Hematopoietic multipotent progenitor cell (in vitro differentiated cells): ENCODE measurements at places on chromosomes 12 and 14. TPM values are rescaled to one million over a fixed set of nuclear protein-coding genes. Genes with fewer than 3 reads are reported as not detected.

GRCh38 chr12:102879144-102879763, 37.8 kb downstream of the PAH start:
- no peak for DNase-seq

DNA sequence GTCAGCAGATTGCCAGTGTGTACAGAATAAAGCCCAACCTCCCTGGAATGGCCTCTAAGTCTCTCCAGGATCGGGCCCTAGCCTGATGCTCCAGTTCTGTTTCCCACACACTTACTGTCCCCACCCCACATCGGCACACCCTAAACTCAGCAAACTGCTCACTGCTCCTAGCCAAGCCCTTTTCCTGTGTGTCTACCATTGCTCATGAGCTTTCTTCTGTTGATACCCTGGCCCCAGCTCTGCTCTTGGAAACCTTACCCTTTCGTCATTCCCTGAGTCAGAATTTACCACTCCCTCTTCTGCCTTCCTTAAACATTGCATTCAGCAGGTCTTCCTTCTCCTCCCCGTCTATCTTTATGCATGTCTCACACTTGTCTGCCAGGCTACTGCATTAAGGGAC, 158.9 kb downstream of the TMX1 start:
- DNase-seq: no peak

DNA sequence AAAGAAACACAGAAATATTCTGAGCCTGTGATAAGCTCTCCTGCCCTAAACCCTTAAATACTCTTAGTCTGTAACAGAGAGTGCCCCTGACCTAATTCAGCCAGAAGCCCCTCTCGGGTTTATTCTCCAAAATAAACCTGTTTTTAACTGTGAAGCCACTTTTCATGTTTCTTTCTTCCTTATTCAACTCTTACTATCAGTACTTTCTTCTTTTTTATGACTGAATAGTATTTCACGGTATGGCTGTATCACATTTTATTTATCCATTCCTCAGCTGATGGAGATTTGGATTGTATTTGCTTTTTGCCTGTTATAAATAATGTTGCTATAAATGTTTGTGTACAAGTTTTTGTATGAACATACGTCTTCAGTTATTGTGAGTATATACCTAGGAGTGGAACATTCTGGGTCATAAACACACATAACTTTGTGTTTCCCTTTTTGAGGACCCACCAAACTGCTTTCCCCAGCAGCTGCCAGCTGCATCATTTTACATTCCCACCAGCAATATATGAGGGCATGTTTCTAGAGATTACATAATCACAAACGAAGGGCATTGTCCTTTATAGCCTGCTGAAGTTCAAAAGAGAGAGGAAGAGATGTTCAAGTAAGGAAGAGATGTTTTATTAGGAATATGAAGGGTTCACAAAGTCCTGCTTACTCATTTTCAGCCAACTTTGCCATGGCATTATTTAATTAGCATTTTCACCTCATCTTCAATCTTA, 199.4 kb upstream of the NUDT4 start:
- DNase-seq: no peak

DNA sequence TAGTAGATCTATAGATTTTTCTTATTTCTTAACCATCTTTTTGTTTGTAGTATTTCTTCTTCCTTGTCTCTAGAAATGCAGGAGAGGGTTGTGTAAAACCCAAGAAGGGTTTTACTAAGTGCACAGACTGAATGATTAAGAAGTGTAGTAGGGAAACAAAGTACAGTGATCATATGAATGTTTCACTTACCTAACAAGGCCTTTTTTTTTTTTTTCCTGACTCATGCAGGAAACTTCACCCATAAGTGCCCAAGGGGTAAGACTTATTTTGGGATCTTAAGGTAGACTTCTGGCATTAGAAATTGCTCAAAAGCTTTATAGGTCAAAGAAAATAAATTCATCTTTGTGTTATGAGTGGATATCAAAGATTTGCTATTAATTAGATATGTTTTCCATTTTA, 10.2 kb downstream of the SCN8A start:
- no peak for DNase-seq

- no peak for DNase-seq
These were observed 410.0 kb downstream of the SYT1 start for GRCh38 chr12:79274501-79275064.

The GLIPR1L1 gene
- not detected for total RNA-seq
